ENCODE measurements at places on chromosomes 2 and 18.

DNA sequence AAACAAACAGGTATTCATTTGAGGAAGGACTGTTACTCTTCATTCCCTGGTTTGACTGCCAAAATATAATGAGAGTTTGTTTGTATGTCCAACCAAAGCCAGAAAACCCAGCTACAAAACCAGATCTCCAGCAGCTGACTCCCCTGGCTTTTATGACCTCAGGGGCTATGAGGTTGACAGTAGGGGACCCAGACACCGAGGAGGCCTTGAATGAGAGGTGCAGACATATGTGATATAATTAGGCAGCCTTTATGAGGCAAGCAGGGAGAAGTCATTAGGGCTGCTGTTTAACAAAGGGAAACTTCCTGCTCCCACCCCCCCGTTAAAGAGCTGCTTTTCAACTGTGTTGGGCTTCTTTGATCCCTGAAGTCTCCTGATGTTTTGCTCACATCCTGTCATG, 236.7 kb downstream of the SLC4A3 start:
- no peaks in the 10 kb centered on the region for H3K36me3 ChIP-seq
- DNase-seq, result no peak
- no peak overlapping the region for H3K4me3 ChIP-seq
- H3K4me1 ChIP-seq, result no peaks in the 10 kb centered on the region
- no peak overlapping the region for H3K27ac ChIP-seq

DNA sequence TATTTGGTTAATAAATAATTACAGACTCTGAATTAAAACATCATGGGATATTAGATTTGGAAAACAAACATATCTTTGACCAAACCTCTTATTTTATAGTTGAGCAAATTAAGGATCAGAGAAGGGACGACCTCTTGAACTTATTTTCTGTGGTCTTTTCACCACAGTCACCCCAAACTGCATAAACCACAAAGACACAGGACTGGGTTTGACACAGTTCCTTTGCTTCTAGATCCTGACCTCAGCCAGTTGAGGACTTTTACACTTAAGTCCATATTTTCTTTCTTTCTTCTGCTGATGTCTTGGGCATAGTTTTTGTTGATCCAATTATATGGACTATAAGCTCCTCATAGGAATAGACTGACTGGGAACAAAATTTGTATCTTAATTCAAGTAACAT, 234.0 kb upstream of the SLC14A2 start:
- H3K4me1 ChIP-seq, result no peaks in the 10 kb centered on the region
- no peaks in the 10 kb centered on the region for H3K27me3 ChIP-seq
- no peaks in the 10 kb centered on the region for H3K36me3 ChIP-seq
- no peak for DNase-seq
- no peak overlapping the region for H3K4me3 ChIP-seq
- no peak overlapping the region for H3K27ac ChIP-seq

- no peaks in the 10 kb centered on the region for H3K36me3 ChIP-seq
- H3K4me3 ChIP-seq, result peak overlapping the region; percentile 58
- H3K4me1 ChIP-seq, result peaks cover 5% of the 10 kb centered on the region
- peak overlapping the region; percentile 95 for H3K27ac ChIP-seq
- no peak for DNase-seq
Measured at GRCh38 chr2:189579585-189580186, 900 bp downstream of the SLC40A1 start.

- no peak overlapping the region for H3K27ac ChIP-seq
- no peaks in the 10 kb centered on the region for H3K4me1 ChIP-seq
- no peaks in the 10 kb centered on the region for H3K27me3 ChIP-seq
- no peaks in the 10 kb centered on the region for H3K36me3 ChIP-seq
- DNase-seq, result no peak
Measured at GRCh38 chr2:142037066-142037465, 93.8 kb downstream of the LRP1B start.

DNA sequence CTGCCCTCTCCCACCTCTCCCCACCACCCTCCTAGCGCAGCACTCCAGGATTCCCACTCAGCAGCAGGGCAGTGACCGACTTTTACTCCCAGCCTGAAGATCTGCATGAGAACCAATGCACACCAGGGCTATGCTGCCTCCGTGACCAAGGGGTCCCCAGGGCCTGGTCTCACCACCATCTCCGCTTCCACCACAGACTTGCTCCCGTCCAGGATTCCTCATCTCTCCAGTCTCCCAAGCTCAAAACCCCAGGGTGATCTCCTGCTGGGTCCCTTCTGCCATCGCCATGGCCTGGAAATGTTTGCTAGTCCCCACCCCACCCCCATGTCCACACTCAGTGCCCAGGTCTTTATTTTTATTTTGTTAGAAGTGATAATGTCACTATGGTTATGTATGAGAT, 2.1 kb upstream of the CIDEA start:
- H3K36me3 ChIP-seq, result no peaks in the 10 kb centered on the region
- no peaks in the 10 kb centered on the region for H3K4me1 ChIP-seq
- no peak overlapping the region for H3K4me3 ChIP-seq
- DNase-seq, result no peak
- H3K27ac ChIP-seq, result no peak overlapping the region
- H3K27me3 ChIP-seq, result peaks cover 20% of the 10 kb centered on the region

- no peaks in the 10 kb centered on the region for H3K4me1 ChIP-seq
- H3K27me3 ChIP-seq, result no peaks in the 10 kb centered on the region
- DNase-seq, result no peak
- no peaks in the 10 kb centered on the region for H3K36me3 ChIP-seq
- H3K4me3 ChIP-seq, result no peak overlapping the region
Measured at GRCh38 chr18:26052505-26052904, 37.9 kb downstream of the SS18 start.

DNA sequence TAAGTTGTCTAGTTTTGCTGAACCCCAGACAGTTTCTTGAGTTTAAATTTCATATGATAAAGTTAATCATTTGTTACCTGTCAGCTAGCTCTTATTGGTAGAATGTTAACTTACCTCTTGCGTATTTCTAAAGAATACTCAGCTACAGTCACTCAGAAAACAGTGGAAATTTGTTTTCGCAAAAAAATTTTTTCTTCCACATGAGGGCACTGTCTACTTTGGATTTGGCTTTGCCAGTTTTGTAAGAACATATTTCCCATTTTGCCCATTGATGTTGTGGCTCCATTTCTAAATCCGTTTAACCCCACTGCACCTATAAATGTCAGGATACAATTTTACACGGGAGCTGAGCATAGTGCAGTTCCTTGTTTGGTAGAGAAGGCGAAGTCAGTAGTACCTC, 19.1 kb upstream of the GCFC2 start:
- no peaks in the 10 kb centered on the region for H3K27me3 ChIP-seq
- no peak overlapping the region for H3K4me3 ChIP-seq
- DNase-seq, result no peak
- H3K27ac ChIP-seq, result no peak overlapping the region
- H3K4me1 ChIP-seq, result no peaks in the 10 kb centered on the region
- H3K36me3 ChIP-seq, result no peaks in the 10 kb centered on the region

DNA sequence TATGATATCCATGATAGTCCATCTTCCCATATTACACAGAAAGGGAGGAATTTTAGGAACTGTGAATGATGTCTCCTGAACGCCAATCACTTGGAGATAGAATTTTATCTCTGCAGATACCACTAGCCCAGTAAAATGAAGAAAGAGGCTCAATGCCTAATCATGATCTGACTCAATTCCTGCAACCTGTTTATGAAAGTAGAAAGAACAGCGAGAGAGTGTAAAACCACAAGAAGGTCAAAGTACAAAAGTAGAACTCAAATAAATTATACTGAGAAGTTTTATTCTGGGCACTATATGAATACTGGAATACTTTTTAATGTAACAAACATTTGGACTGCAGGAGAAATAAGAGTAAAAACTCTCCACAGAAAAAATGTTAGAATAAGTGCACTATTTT, 892.1 kb upstream of the DDX18 start:
- DNase-seq, result no peak
- H3K4me1 ChIP-seq, result no peaks in the 10 kb centered on the region
- no peak overlapping the region for H3K4me3 ChIP-seq
- no peaks in the 10 kb centered on the region for H3K36me3 ChIP-seq

DNA sequence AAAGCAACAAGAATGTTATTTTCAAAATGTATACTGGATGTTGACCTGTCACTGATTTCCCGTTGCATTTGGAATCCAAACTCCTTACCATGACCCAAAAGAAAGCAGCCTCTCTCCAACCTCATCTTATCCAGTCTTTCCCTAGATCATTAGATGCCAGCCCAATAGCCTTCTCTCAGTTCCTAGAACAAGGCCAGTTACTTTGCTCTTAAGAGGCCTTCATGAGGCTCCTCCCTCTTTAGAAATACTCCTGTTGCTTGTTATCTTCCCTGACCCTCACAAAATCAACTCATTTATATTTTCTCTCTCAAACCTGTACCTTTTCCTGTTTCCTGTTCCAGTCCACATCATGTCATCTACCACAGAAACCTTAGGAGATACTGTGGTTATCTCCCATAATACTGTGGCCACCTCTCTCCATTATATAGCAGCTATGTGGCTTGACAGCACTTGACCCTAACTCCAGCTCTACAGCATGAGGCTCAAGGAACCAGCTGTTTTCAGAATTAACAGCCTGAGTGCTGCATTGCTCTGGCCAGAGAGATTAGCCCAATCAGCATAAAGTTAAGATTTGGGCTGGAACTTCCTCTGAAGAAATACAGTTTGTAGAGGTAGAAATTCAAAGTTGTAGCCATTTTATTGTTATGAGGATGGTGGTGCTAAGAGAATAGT, 22.8 kb downstream of the SRBD1 start:
- no peaks in the 10 kb centered on the region for H3K36me3 ChIP-seq
- no peak for DNase-seq
- H3K27ac ChIP-seq, result no peak overlapping the region
- H3K4me3 ChIP-seq, result no peak overlapping the region

- no peaks in the 10 kb centered on the region for H3K36me3 ChIP-seq
- no peak for DNase-seq
- H3K4me3 ChIP-seq, result no peak overlapping the region
- H3K27ac ChIP-seq, result no peak overlapping the region
Measured at GRCh38 chr2:100675373-100675772, 112.6 kb downstream of the PDCL3 start.

GRCh38 chr18:22314420-22314819, 103.3 kb downstream of the CTAGE1 start:
- no peaks in the 10 kb centered on the region for H3K36me3 ChIP-seq
- H3K4me1 ChIP-seq, result no peaks in the 10 kb centered on the region
- DNase-seq, result no peak
- H3K4me3 ChIP-seq, result no peak overlapping the region
- H3K27ac ChIP-seq, result no peak overlapping the region
- H3K27me3 ChIP-seq, result no peaks in the 10 kb centered on the region

- H3K4me1 ChIP-seq, result no peaks in the 10 kb centered on the region
- no peak for DNase-seq
- no peak overlapping the region for H3K4me3 ChIP-seq
- no peak overlapping the region for H3K27ac ChIP-seq
Measured at GRCh38 chr2:595141-595815, 81.9 kb downstream of the TMEM18 start.

DNA sequence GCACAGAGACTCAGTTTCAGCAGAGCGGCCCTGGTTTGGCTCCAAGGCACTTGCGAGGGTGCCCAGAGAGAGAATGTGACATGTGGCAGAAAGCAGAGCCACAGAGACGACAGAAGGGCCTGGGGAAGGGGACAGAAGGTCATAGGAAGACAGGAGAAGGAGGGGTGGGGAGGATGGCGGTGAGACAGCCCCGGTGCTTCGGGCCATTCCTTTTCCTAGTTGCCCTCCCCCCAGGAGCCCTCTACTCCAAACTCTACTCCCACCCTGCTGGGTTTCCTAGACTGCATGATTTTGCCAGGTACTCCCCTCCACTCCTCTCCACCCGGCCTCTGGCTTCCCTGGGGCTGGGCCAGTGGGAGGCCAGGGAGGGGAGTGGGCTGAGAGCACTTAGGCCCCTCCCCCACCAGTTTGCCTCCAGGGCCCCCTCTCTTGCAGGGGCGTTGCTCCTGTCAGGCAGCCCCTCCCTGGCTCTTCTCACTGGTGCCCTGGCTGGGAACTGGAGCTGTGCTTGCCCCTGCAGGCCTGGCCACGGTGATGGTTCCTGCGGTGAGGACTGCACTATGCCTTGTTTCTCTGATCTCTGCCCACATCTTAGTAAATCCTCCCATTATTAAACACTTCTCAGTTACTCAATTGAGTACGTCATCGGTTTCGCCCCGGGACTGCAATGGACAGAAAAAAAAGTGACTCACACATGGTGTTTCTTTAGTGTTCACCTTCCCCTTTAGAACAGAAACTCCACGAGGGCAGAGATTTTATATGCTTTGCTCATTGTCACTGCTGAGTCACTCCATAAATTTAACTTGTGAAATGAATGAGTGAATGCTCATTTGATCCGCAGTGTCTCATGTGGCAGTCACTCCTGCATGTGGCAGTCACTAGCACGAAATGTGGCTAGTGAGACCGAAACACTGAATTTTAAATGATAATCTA, 58.7 kb upstream of the SP3 start:
- peak overlapping the region; percentile 75 for H3K27ac ChIP-seq
- no peak overlapping the region for H3K4me3 ChIP-seq
- peaks cover 5% of the 10 kb centered on the region for H3K4me1 ChIP-seq
- H3K36me3 ChIP-seq, result no peaks in the 10 kb centered on the region

DNA sequence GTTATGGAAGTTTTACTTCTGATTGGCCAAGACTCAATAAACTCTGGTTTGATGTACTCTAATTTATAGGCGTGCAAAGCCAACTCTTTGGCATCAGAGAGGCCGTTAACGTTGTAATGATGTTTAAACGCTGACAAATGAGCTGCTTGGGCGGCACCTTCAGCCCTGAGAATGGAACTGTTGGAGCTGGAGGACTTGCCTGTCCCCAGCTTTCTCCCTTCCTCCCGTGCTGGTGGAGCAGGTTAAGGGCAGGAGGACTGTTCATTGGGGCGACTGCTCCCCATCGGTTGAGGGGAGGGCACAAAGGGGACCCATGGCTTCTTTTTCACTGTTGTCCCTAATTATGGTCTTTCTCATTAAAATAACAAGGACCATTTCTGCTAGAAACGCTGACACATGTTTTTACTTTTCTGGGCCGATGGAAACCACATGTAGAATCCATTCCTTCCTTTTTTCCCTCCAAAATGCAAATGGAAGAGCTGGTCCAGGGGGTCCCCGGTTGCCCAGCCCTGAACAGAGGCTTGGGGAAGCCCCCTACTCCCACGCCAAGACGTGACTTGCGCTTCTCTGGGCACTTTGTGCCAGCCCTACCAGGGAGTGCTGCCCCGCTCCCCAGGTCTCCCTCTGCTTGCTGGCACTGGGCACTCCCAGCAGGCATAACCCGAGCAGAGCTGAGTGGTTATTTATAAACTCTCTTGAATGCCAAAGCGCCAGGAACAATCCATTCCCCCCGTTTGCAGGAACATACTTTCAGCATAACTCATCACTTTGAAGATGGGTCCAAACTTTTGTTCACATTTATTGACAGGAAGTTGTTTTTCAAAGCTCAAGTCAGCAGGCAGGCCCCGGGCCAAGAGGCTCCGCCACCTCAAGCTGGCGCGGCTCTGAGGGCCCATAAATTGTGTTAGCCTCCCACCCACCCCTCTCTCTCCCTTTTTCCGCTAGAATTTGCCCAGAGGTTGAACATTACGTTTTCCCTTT, 170.1 kb downstream of the ASB1 start:
- H3K27ac ChIP-seq, result no peak overlapping the region
- H3K36me3 ChIP-seq, result no peaks in the 10 kb centered on the region
- no peaks in the 10 kb centered on the region for H3K4me1 ChIP-seq
- H3K27me3 ChIP-seq, result no peaks in the 10 kb centered on the region

All from colonic mucosa (tissue), 4 donors.